ENCODE measurements at places on chromosomes 4 and X.

- no peaks in the 10 kb centered on the region for H3K27me3 ChIP-seq
- H3K27ac ChIP-seq = no peak overlapping the region
- H3K36me3 ChIP-seq = no peaks in the 10 kb centered on the region
- H3K4me1 ChIP-seq = peaks cover 17% of the 10 kb centered on the region
- no peak overlapping the region for H3K4me3 ChIP-seq
Observed at GRCh38 chrX:38848671-38849455, 47.6 kb downstream of the MID1IP1 start.

- H3K4me1 ChIP-seq = peaks cover 24% of the 10 kb centered on the region
- no peak overlapping the region for H3K4me3 ChIP-seq
- DNase-seq = no peak
- H3K36me3 ChIP-seq = no peaks in the 10 kb centered on the region
- no peaks in the 10 kb centered on the region for H3K27me3 ChIP-seq
Observed at GRCh38 chr4:8195841-8196458, 3.1 kb upstream of the SH3TC1 start.

- H3K27me3 ChIP-seq = no peaks in the 10 kb centered on the region
- no peaks in the 10 kb centered on the region for H3K4me1 ChIP-seq
- no peak overlapping the region for H3K27ac ChIP-seq
- H3K4me3 ChIP-seq = no peak overlapping the region
- no peak for DNase-seq
Observed at GRCh38 chr4:73037057-73037456, 32.5 kb downstream of the COX18 start.

- peak overlapping the region; percentile 49 for H3K27ac ChIP-seq
- H3K36me3 ChIP-seq = no peaks in the 10 kb centered on the region
- peak overlapping the region; percentile 76 for H3K4me3 ChIP-seq
Observed at GRCh38 chr4:108168160-108168670, 517 bp downstream of the LEF1 start.

GRCh38 chr4:1979477-1980196 lies 29.1 kb downstream of the NELFA start:
- H3K27ac ChIP-seq = peak overlapping the region; percentile 83
- H3K27me3 ChIP-seq = no peaks in the 10 kb centered on the region
- peaks cover 35% of the 10 kb centered on the region for H3K36me3 ChIP-seq
- no peak overlapping the region for H3K4me3 ChIP-seq

Data from progenitor cell of endocrine pancreas (in vitro differentiated cells).